ENCODE measurements at places on chromosomes 16 and 17.

- no peak for DNase-seq
Observed at GRCh38 chr17:17757956-17758845, 76.9 kb downstream of the RAI1 start.

GRCh38 chr17:80109713-80110446 lies 8.5 kb downstream of the GAA start:
- no peak for DNase-seq

DNA sequence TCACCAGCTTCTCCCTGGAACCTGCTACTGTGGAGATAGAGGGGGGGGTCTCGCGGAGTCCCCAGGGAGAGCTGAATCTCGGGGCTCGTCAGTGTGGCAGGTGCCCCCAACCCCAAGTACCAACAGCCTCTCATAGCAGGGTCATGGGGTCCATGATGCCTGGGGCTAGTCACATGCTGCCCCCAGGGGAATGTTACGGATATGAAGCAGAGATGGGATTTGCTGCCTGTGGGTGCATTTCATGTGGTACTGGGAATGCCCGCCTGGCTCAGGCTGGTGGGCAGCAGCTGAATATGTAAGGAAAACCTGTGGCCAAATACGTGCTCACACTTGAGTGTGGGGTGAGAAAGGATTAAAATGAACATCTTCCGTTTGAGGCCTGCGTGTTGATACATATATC lies 49.4 kb downstream of the MEAK7 start:
- DNase-seq: no peak

- DNase-seq: no peak
Observed at GRCh38 chr17:14307560-14308024, 6.7 kb downstream of the HS3ST3B1 start.

DNA sequence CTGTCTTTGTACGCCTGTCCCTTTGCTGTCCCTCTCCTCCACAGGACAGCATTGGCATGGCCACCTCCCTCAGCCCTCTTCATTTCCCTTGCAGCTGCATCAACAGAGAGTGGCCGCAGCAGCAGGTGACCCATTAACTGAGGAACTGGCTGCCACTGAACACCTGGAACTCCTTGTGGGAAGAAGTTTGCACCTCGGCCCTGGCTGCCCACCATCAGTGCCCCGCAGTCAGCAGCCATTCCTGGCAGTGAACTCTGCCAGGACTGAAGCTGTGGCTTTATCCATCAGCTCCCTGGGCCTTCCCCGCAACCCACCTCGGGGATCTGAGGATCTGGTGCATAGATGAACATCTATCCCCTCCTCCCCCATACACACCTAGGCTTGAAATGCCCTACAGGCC lies 13.1 kb upstream of the RNF135 start:
- no peak for DNase-seq

DNA sequence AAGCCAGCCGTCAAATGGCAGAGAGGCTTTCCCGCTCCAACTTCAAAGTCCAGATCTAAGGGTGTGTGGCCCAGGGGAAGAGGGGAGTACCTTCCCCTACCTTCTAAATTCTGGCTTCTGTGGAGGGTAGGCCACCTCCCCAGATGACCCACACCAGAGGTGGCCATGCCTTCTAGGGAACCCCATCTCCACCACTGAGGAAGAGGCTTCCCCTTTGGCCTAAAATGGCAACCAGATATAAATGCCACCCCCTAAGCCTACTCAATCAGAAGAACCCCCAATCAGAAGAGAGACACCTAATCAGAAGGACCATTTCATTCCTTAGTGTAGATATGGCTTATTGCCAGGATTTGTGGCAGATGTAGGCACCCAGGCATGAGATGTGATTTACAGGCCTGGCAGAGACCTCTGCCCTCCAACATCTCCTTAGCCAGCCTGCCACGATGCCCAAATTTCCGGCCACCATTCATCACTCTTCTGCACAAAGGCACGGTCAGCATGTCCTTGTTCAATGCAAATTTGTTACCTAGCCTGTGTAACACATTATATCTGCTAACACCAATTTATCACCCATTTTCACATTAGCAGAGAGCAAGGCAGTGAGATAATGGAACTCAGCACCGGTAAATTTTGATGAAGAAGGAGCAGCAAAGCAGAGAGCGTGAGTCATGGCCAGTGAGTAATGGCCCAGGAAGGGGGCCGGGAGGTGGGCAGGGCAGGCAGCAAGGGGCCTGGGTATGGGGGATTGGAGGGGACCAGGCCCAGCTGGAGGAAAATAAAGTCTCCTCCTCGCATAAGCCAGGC lies 1.2 kb upstream of the MGAT5B start:
- no peak for DNase-seq

DNA sequence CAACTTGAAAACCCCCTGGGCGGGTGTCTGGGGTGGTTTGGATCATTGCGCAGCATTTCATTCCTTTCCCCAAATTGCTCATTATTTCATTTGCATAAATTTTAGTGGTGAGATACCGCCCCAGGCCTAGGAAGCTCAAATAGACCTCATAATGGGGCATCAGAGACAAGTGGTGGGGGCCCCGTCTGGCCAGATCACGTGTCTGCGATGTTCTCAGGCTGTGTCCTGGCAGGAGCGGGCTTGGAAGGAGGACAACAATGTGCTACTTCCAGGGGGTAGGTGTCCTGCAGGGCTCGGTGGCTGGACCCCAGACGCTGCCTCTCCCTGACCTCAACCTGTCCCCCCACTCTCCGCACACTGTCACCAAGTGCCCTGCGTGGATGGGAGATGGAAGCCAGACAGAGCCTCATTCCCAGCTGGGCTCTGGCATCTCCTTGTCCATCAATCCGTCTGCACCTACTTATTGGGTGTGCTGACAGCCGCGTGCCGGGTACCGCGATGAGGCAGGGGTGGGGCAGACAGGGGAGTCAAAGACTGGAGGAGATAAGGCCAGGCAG lies 116.9 kb downstream of the NTN1 start:
- DNase-seq: no peak

DNA sequence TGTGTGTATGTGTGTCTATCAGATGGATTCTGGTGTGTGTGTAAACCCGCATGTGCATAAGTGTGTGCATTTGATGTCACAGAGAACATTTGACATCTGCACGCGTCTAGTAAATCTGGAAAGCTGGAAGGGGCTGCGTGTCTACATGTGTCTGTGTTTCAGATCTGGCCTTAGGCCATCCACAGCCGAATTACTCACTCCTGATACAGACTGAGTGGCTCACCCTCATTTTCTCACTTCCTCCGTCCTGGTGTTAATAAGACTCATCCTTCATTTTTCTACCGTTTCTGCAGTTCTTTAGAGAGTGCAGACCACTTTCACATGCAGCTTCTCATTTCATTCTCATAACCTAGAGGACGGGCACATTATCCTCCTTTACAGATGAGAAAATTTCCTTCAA lies 491.6 kb downstream of the CDH13 start:
- no peak for DNase-seq

- DNase-seq: peak; percentile 40
Observed at GRCh38 chr17:75587675-75588595, at the start of gene MYO15B. MYO15B (plus strand) TSS chr17:75587800; CDS start chr17:75588058, 258 bp downstream.

- no peak for DNase-seq
Observed at GRCh38 chr16:28555561-28555960, 1.8 kb downstream of the SGF29 start.

GRCh38 chr16:86977076-86977676 lies 340.0 kb downstream of the C16orf95 start:
- no peak for DNase-seq

GRCh38 chr16:88505405-88506082 lies 52.5 kb downstream of the ZFPM1 start:
- peak; percentile 38 for DNase-seq

DNA sequence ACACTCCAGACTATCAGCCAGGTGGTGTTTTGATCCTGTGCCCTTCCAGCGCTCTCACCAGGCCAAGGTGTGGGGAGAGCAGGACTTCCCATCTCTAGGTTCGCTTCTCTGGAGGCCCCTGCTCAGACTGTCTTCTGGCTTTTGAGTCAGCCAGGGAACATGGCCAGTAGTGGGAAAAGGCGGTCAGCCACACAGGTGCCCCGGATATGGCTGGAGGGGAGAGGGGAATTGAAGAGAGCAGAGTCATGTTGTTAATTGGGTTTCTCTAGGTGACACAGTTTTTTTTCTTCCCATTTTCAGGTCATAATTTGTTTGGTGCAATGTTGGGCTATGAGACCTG lies 1.5 kb downstream of the MINK1 start:
- DNase-seq: no peak

GRCh38 chr17:45087978-45088377 lies 26.9 kb downstream of the NMT1 start:
- no peak for DNase-seq

GRCh38 chr17:3594976-3595375 lies 14.2 kb downstream of the TRPV1 start:
- DNase-seq: no peak

- DNase-seq: no peak
Observed at GRCh38 chr16:70572050-70572925, 48.7 kb downstream of the SF3B3 start.

DNA sequence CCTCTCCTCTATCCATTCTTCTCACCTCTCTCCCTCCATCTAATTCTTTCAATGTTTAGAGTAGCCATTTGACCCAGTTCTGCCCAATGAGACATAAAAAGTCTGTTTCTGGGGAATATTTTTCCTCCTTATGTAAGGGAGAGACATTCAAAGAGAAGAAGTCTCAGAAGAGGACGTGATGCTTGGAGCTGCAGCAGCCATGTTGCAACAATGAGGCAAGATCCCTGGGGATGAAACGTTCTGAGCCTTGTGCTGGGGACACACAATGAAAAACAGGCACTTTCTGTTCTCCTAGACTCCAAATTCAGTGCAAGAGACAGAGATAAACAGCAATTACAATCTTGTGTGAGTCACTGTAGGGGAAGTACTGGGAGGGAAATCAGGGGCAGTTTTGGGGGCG lies 130.8 kb downstream of the FOXL1 start:
- DNase-seq: no peak

GRCh38 chr17:30594223-30594952 lies 117.2 kb downstream of the GOSR1 start:
- no peak for DNase-seq

- no peak for DNase-seq
Observed at GRCh38 chr16:53846971-53847370, 143.0 kb downstream of the FTO start.

DNA sequence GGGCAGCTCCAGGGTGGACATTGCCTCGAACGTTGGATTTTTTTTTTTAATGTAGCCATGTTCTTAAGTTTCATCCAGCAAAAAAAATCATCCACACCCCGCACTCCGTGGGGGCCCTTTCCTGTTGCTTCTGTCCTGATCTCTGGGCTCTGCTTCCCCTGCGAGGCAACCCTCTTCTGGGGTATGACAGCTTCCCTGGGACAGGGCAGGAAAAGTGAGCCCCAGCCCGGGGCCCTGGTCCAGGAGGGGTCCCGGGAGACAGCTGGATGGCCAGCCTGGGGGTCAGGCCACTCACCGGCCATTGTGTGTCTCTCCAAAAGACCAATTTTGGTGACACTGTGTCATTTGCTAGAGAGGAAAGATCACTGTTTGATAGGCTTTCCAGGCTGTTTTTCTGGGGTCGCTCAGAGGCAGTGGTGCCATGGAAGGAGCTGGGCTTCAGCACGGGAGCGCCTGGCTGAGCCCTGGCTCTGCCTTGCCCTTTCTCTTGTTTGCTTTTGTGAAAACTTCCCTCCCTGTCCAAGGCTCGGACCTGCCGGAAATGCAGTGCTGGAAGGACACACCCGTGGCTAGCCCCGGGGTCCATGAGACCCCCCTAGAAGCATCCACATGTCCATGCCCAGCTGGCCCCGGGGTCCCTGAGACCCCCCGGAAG lies 41.0 kb upstream of the CHMP6 start:
- no peak for DNase-seq

DNA sequence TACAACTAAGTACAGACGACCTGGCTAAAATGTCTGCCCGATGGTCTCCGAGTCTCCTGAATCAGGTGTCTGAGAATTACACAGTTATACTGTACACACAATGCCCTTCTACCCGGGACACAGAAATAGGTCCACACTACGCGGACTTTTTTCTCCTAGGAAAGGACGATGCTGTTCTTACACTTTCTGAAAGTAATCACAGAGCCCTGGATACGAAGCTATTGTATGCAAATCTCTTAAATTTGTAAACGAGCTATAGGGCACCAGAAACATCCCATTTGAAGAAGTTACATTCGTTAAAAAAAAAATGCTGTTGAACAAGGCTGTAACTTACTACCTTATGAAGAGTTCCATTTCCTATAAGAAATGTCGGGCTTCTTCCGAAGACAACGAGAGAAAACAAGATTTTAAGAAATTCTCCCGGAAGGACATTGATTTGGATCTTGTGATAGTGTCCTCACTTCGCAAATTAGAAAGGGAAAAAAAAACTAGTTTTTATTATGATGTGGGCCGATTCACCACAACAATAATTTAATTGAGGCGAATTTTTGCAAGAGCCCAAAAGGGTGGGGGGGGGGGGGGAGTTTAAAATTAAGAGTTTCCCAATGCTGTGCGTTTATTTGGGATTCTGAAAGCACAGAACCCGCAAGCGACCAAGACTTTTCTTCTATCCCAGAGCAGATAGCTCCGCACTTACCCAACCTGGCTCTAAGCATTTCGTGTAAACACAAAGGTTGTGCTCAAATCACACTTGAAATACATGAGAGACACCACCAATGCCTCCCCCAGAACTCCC lies 1.5 kb upstream of the SOX9 start:
- no peak for DNase-seq

DNA sequence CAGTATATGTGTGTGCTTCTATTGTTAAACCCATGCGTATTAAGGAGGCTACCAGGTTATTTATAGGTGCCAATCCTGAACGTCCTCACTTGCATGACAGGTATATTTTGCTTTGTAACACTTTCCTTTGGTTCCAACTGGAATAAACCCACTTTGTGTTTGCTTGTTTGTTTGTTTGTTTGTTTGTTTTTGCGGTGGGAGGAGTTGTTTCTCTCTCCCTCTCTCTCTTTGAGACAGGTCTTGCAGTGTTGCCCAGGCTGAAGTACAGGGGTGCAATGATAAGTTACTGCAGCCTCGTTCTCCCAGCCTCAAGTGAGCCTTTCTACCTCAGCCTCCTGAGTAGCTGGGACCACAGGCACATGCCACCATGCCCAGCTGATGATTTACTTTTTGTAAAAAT lies 28.7 kb downstream of the NACA2 start:
- no peak for DNase-seq

GRCh38 chr16:79994418-79994817 lies 393.9 kb upstream of the MAF start:
- no peak for DNase-seq

GRCh38 chr16:19127674-19128131 lies 13.9 kb downstream of the ITPRIPL2 start:
- DNase-seq: no peak

GRCh38 chr17:40531051-40531991 lies 29.9 kb upstream of the TNS4 start:
- DNase-seq: peak; percentile 87

DNA sequence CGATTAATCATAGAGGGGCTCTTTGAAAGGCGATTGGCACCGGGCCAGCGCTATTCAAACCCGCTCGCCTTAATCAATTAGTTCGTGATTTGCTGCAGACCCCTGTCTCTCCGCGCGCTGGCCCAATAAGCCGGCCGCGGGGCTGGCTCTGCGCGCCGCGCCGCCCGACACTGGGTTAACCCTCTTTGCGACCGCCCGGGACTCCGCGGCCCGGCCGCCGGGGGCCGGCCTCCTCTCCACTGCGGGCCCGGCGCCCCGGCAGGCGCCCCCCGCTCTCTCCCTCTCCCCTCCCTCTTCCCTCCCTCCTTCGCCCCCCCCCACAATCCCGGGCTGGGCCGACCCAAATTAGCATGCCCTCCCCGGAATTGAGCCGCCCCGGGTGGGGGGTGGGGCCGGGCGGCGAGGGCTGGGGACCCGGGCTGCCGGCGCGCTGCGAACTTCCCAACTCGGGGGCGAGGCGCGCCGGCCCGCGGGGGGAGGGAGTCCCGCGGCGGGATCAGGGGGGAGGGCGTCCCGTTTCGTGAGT lies 428 bp upstream of the SALL1 start:
- no peak for DNase-seq

Data from stimulated activated CD8-positive, alpha-beta memory T cell treated with anti-CD3 and anti-CD28 coated beads, Interleukin-7, amount 100 ng/mL, for 48 hours (primary cell).